Fibroblast of skin of left quadriceps (primary cell): ENCODE measurements at places on chromosomes 7 and 10.

DNA sequence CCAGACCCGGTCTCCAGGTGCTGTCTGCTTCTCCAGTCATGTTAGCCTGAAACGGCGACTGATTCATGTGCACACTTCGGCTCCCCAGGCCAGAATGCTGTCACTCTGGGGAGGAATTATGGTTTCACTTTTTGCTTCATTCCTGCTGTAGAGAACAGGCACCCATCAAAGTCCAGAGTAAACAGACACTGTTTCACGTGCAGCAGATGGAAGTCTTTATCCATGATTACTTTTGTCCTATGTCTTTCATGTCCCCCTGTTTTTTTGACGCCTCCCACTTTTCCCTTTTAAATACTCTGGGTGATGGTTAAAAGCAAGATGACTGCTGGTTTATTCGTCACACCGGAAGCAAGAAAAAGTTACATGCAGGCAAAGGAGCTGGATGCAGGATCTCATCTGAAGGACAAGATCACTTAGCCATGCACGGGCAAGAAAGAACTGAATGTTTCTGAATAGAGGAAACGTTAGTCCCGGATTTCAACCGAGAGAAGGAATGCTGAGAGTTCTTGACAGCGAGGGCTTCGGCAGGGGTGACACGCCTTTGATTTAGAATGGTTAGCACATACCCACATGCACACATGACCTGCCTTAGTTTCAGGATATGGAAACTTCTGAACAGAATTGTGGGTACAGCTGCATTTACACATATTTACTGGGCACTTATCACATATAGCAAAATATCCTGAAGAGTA, 250.0 kb upstream of the KLF6 start:
- peak; percentile 9 for DNase-seq

DNA sequence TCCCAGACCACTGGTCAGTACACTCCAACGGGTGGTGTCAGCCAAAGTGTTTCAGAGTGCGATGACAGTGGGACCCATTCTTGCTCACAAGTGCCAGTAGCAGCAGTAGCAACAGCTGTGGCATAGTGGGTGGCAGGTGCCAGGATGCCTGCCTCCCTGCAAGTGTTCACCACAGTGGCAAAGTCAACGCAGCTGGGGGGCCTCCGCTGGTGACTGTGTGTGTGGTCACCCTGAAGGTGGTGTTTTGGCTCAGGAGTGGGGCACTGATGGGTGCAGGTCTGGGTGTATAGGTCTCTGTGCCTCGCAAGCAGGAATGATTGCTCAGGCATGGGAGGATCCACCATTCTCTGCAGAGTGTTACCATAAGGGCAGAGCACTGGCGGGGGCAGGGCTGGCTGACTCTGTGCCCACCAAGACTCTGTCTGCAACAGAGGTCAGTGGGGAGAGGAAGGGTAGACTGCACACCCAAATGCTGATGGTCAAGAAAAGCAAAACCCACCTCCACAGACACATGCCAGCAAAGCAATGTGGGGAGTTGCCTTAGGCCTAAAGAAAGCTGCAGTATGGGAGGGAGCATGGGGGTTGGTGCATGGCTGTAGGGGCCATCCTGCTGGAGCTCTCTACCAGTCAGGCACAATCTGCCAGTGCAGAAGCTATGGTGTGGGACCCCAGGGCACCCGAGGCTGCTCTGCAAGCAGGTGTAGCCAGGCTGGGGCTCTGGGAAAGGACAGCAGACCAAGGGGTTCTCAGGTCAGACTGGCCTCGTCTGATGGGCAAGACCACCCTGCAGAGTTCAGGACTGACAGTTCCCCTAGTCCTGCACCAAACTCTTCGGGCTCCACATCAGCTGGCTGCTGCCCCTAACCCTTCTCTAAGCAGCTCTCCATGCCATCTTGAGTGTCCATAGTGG, 368.1 kb downstream of the CTNNA3 start:
- DNase-seq, result no peak

GRCh38 chr10:103800789-103801540, 54.4 kb downstream of the SH3PXD2A start:
- DNase-seq, result no peak

DNA sequence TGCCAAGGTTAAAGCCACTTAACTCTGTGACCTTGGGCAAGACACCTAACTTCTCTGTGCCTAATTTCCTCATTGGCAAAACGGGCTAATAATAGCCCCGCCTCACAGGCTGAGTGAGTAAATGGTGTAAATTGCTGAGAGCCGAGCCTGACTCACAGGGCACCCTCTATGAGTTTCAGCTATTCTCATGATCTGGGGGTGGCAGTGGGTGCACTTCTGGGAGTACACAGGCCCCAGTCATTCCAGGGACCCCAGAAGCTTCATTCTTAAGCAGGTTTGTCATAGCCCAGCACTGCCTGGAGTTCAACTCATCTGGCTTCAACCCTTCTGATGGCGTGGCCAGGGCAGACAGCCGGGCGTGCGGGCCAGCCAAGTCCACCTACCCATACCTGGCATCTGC, 137.2 kb downstream of the GRID1 start:
- no peak for DNase-seq

DNA sequence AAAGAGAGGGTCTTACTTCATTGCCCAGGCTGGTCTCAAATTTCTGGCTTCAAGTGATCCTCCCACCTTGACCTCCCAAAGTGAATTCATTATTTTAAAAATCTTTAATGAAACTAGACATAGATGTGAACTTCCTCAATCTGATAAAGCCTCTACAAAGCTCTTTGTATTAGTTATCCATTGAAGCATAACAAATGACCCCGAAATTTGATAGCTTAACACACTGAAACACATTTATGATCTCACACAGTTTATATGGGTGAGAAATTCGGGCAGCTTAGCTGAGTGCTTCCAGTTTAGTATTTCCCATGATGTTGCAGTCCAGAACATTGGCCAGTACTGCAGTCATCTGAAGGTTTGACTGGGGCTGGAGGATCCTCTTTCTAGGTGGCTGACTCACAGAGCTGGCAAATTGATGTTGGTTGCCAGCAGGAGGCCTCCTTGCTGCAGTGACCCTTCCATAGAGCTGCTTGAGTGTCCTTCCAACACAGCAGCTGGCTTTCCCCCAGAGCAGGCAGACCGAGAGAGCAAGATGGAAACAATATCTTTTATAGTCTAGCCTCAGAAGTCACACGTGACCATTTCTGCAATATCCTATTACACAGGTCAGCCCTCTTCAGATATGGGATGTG, 16.6 kb upstream of the WNT8B start:
- DNase-seq, result no peak

DNA sequence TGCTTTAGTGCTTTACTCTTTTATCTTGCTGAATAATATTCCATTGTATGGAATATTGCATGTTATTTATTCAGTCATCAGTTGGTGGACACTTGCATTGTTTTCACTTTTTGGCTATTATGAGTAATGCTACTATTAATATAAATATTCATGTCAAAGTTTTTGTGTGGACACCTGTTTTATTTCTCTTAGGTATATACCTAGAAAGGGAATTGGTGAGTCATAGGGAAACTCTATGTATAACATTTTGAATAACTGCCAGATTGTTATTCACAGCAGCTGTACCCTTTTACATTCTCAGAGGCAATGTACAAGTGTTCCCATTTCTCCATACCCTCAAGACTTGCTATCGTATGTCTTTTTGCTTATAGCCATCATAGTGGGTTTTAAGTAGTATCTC, 268.7 kb downstream of the SEMA3A start:
- DNase-seq, result no peak

- no peak for DNase-seq
Observed at GRCh38 chr7:97219237-97219636, 101.7 kb downstream of the SDHAF3 start.

- no peak for DNase-seq
Observed at GRCh38 chr10:50510517-50511473, 113.0 kb downstream of the SGMS1 start.

DNA sequence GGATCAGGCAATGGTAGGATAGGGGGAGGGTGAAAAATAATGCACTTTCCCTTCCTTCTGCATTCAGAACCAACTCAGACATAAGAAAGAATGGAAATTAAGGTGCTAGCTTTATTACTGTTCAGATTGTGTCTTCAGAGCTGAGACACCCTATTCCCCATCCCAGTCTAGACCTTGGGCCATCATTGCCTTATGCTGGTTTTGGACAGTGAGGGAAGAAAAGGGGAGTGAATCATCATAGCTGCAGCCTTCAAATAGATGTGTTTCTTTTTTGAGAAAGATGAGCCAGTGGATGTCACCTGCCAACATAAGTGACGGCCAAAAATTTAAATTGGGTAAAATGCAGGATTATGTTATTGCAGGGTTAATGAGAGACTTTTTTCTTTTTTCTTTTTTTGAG, 27.0 kb upstream of the TOMM7 start:
- DNase-seq, result no peak

GRCh38 chr7:43943417-43944187, 17.4 kb downstream of the UBE2D4 start:
- DNase-seq, result no peak

DNA sequence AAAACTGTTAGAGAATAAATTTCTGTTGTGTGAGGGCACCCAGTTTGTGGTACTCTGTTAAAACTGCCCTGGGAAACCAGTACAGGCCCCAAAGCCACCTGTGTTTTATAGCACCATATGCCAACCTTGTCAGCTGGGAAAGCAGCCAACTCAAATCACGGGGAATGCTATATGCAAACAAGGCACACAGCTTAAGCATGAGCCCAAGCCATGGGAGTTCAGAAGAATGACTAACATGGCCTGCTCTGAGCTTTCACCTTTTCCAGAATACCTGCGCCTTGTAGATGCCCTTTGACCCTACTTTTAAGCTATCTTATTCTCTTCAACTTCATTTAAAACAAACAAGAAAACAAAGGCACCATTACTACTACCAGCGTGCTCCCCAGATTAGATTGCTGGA, 5.5 kb upstream of the SLC25A13 start:
- no peak for DNase-seq

- no peak for DNase-seq
Observed at GRCh38 chr10:61978965-61979364, 77.5 kb downstream of the ARID5B start.

- DNase-seq, result peak; percentile 92
Observed at GRCh38 chr10:43809211-43809930, 160.7 kb upstream of the ZNF32 start.

DNA sequence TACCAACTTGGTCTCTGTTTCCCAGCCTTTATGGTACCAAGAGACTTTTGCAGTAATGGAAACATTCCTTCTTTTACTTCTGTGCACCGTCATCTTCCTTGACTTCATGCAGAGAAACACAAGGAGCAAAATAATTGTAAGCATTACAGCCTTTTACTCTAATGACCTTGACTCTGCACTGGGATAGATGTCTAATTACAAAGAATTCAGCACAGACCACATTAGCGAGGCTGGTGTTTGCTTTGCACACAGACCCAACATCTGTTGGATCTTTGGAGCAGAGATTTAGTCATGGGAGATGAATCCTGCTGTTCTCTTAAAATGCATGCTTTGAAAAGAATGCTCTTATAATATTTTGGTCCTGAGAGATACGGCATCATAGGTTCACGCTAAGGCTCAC, 261.6 kb downstream of the TWIST1 start:
- DNase-seq, result peak; percentile 78

DNA sequence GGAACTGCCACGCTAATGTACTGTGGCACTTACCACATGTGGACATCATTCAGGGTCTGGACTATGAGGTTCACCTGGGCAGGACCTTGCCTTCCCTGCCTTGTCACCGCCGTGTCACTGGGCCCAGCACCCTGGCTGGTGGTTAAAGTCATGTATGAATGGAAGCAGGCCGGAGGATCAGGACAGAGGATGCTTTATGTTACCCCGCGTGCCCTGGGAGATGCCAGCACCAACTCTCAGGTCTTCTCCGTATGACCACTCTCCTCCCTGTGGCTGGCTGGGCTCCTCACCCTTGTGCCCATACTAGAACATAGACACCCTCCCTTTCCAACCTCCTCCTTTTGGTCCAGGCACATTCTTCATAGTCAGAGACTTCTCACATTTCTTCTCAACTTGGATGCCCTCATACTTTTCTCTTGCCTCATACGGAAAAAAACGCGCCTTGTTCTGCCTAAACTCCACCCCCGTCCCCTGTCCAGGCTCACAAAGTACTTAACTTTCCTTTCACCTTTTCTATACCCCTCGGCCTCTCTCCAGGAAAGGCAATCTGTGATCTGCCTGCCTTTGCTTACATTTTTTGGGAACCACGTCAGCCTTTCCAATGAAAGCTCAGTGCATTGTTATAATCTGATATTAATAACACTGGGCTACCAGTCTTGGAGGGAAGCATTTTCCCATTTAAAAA, 240.0 kb downstream of the TEX36 start:
- no peak for DNase-seq
